ENCODE measurements at places on chromosomes 2 and 18.
A peak's percentile ranks its signal among the peaks of the same experiment; 100 is the strongest.

- peaks cover 10% of the 10 kb centered on the region for H3K36me3 ChIP-seq
- DNase-seq, result no peak
- H3K27me3 ChIP-seq, result no peaks in the 10 kb centered on the region
- no peak overlapping the region for H3K27ac ChIP-seq
- no peak overlapping the region for H3K4me3 ChIP-seq
Observed at GRCh38 chr2:128726911-128727310, 408.2 kb upstream of the HS6ST1 start.

- DNase-seq, result no peak
- peaks cover 4% of the 10 kb centered on the region for H3K4me1 ChIP-seq
- peaks cover 29% of the 10 kb centered on the region for H3K36me3 ChIP-seq
- H3K27me3 ChIP-seq, result no peaks in the 10 kb centered on the region
- no peak overlapping the region for H3K27ac ChIP-seq
Observed at GRCh38 chr2:60764736-60765534, 8.9 kb downstream of the PAPOLG start.

- H3K4me3 ChIP-seq, result no peak overlapping the region
- peak; percentile 83 for DNase-seq
- peaks cover 2% of the 10 kb centered on the region for H3K27me3 ChIP-seq
- no peaks in the 10 kb centered on the region for H3K36me3 ChIP-seq
Observed at GRCh38 chr2:222690564-222691200, 19.2 kb downstream of the MOGAT1 start.

DNA sequence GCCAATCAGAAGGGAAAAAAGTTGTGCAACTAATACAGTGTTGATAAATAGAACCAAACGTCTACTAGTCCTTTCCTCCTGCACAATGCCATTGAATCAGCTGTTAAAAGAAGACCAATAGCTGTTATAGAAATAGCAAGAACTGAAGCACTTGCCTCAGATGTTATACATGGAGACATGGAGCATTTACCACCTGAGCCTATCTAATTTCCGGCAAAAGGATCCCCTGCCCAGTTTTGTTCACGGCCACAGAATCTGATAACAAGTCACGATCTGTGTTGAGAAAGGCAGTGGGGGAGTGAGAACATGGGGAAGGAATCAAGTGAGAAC, 285.4 kb downstream of the ZEB2 start:
- H3K4me3 ChIP-seq, result no peak overlapping the region
- DNase-seq, result no peak

GRCh38 chr2:204948822-204949221, 403.5 kb downstream of the PARD3B start:
- no peaks in the 10 kb centered on the region for H3K27me3 ChIP-seq
- no peak overlapping the region for H3K4me3 ChIP-seq
- no peak for DNase-seq
- H3K36me3 ChIP-seq, result peaks cover 13% of the 10 kb centered on the region

- no peaks in the 10 kb centered on the region for H3K4me1 ChIP-seq
- no peaks in the 10 kb centered on the region for H3K27me3 ChIP-seq
- DNase-seq, result no peak
- no peak overlapping the region for H3K4me3 ChIP-seq
- no peak overlapping the region for H3K27ac ChIP-seq
Observed at GRCh38 chr2:29334706-29335105, 219.5 kb downstream of the CLIP4 start.

DNA sequence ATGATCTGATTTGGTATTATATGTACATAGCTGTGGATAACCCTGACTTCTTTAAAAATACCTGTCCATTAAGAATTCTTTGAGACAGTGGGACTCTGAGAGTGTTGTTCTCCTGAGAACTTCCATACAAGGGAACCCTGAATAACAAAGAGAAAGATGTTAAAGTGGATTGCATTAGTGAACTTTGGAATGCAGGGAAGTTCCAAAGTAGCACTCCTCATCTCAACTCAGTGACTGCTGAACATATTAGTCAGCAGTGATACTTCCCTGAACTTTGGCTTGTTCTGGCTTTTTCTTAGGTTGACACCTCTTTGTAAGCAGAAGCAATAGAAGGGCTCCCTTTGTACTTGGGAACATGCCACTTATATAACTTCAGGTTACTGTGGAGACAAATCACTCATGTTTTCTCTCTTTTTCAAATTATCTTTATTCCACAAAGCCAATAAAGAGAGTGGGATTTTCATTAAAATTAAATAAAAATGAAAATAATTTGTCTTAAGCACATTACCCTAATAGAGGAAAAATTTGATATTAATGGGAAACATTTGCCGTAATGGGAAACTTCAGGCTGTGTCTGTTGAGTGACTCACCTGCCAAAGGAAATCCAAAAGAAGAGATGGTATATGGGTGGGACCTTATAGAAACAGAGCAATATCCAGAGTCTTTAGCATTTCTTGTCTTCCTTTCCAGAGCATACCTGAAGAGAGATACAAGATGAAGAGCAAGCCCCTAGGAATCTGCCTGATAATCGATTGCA, 33.3 kb downstream of the CFLAR start:
- peaks cover 15% of the 10 kb centered on the region for H3K4me1 ChIP-seq
- H3K36me3 ChIP-seq, result peaks cover 4% of the 10 kb centered on the region
- DNase-seq, result no peak
- H3K27ac ChIP-seq, result no peak overlapping the region

DNA sequence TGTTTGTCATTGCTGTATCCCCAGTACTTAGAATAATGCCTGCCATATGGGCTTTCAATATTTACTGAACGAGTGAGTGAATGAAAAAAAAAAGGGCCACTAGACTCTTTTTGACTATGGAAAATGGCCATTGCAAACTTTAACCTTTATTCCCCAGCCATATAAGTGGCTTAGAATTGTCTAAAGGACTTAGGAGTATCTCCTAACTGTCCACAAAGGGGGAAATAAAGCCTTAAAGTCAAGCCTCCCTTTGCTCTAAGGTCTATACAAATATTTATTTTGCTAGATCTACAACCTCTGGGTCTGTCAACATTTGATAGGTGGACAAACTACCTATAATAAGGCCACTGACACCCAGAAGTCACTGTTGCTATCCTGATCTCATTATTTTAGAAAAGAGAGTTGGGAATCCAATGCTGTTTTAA, 25.7 kb downstream of the UPP2 start:
- no peaks in the 10 kb centered on the region for H3K36me3 ChIP-seq
- no peak for DNase-seq
- no peaks in the 10 kb centered on the region for H3K4me1 ChIP-seq
- H3K27ac ChIP-seq, result no peak overlapping the region

DNA sequence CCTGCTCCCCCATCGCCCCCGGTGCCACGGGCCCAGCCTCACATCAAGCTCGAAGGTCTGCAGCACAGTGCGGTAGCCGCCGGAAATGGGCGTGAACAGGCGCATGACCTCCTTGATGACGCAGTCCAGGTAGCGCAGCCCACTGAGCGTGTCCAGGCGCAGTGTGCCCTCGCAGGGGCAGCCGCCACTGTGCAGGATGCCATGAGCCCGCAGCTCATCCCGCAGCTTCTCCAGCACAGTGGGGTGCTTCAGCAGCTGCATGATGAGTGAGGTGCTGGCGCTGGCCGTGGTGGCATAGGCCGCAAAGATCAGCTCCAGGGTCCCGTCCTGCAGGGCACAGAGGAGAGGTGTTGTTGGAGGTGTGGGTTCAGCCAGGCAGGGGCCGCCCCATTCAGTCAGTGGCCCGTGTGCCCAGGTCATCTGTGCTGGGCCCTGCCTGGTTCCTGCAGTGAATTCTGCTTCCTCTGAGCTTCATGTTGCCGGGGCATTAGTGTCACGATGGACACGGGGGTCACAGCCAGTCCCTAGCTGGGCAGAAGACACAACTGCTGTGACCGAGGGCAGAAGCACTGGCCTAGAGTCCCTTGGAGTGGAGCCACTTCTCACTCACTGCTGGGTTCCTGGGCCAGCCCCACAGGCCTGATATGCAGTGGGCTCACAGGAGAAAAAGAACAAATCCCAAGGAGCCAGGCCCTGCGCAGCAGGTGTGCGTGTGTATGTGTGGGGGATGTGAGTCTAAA, 14.5 kb downstream of the CYP26B1 start:
- no peak overlapping the region for H3K27ac ChIP-seq
- DNase-seq, result no peak
- H3K4me1 ChIP-seq, result peaks cover 17% of the 10 kb centered on the region
- H3K4me3 ChIP-seq, result no peak overlapping the region
- peaks cover 32% of the 10 kb centered on the region for H3K27me3 ChIP-seq

GRCh38 chr2:55995211-55995610, 71.6 kb upstream of the EFEMP1 start:
- H3K27ac ChIP-seq, result no peak overlapping the region
- H3K4me3 ChIP-seq, result no peak overlapping the region

GRCh38 chr2:44120428-44120827, 48.2 kb upstream of the PPM1B start:
- no peak for DNase-seq
- H3K27ac ChIP-seq, result no peak overlapping the region
- no peaks in the 10 kb centered on the region for H3K36me3 ChIP-seq
- H3K4me3 ChIP-seq, result no peak overlapping the region
- H3K27me3 ChIP-seq, result no peaks in the 10 kb centered on the region
- H3K4me1 ChIP-seq, result no peaks in the 10 kb centered on the region

DNA sequence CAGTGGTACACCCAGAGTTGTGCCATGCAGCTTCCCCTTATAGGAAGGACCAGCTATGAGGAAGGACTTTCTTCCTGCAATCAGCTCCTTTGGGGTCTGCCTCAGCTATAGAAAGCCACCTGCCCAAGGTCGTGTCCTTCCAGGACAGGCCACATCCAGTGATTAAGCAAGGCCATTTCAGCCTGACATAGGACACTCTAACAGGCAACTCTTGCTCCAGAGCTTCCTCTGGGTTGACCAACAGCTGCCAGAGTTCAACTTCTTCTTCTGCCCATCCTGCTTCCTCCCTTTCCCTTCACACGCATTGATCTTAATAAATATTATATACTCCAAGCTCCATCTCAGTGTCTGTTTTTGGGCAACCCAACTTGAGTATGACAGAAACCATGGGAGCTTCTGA, 12.8 kb downstream of the LRP2 start:
- H3K4me1 ChIP-seq, result peaks cover 27% of the 10 kb centered on the region
- no peaks in the 10 kb centered on the region for H3K27me3 ChIP-seq
- no peak overlapping the region for H3K27ac ChIP-seq

GRCh38 chr2:236242057-236242495, 22.1 kb downstream of the ASB18 start:
- H3K4me1 ChIP-seq, result peaks cover 32% of the 10 kb centered on the region
- peaks cover 3% of the 10 kb centered on the region for H3K36me3 ChIP-seq
- H3K4me3 ChIP-seq, result no peak overlapping the region
- peaks cover 40% of the 10 kb centered on the region for H3K27me3 ChIP-seq
- no peak overlapping the region for H3K27ac ChIP-seq
- DNase-seq, result no peak

DNA sequence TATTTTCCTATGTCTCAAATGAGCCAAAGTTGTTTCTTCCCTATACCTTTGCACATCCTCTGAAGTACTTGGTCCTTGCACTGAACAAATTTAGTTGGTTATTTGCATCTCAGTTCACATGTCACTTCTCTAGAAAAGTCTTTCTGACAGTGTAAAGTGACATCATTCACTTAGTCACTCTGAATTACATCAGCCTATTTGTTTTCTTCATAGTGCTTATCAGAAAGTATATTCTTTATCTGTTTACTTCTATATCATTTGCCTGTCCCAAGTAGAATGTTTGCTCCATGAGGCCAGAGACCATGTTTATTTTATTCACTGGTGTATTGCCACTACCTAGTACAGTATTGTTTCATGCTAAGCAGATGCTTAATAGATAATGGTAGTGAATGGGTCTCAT, 173.7 kb downstream of the HNMT start:
- no peak for DNase-seq
- H3K27me3 ChIP-seq, result no peaks in the 10 kb centered on the region
- H3K4me1 ChIP-seq, result no peaks in the 10 kb centered on the region
- H3K36me3 ChIP-seq, result no peaks in the 10 kb centered on the region
- H3K27ac ChIP-seq, result no peak overlapping the region

GRCh38 chr18:23094411-23095190, 40.7 kb upstream of the CABLES1 start:
- peak; percentile 8 for DNase-seq
- no peak overlapping the region for H3K27ac ChIP-seq
- H3K36me3 ChIP-seq, result no peaks in the 10 kb centered on the region
- H3K27me3 ChIP-seq, result peaks cover 54% of the 10 kb centered on the region
- peaks cover 13% of the 10 kb centered on the region for H3K4me1 ChIP-seq
- no peak overlapping the region for H3K4me3 ChIP-seq

DNA sequence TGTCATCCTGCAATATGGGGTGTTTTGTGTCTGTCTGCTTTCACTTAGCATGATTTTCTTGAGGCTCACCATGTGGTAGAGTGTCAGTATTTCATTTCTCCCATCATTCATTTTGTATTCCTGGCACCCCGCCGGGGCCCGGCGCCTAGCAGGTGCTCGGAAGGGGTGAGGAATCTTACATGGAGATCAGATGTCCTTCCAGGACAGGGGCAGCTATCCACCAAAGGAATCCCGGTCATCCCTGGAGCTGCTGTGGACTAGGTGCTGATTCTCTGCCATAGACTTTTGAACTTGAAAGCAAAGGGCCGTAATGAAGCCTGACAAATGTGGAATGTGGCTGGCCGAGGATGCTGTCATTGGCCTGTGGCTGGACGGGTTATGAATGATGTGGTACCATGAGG, 2.4 kb downstream of the PRELID3A start:
- peaks cover 40% of the 10 kb centered on the region for H3K4me1 ChIP-seq
- H3K27ac ChIP-seq, result no peak overlapping the region
- H3K27me3 ChIP-seq, result peaks cover 26% of the 10 kb centered on the region
- no peaks in the 10 kb centered on the region for H3K36me3 ChIP-seq

DNA sequence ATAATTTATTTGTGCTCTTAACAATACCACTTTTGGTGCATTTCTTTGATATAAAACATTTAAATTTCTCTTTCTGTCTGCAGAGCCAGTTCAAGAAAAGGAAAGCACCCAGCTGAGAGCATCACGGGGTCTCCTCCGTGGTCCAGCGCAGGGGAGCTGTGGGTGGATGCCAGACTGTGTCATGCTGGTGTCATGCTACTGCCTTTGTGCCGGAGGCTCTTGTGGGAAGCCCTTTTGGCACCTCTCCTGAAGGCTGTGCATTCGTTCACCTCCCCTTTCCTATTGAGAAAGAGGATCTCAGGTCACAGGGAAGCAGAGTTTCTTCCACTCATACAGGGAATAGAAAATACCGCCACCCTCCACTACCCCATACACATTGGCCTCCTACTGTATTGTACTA, 450.4 kb downstream of the GALR1 start:
- peaks cover 2% of the 10 kb centered on the region for H3K27me3 ChIP-seq
- no peaks in the 10 kb centered on the region for H3K4me1 ChIP-seq
- DNase-seq, result no peak
- no peak overlapping the region for H3K27ac ChIP-seq

GRCh38 chr2:48347712-48348111, 182.2 kb upstream of the STON1 start:
- no peak overlapping the region for H3K4me3 ChIP-seq
- H3K4me1 ChIP-seq, result peaks cover 17% of the 10 kb centered on the region
- H3K27ac ChIP-seq, result no peak overlapping the region
- peaks cover 64% of the 10 kb centered on the region for H3K36me3 ChIP-seq
